ENCODE measurements at places on chromosomes 11 and 22. TPM values are rescaled to one million over a fixed set of nuclear protein-coding genes. Genes with fewer than 3 reads are reported as not detected.

GRCh38 chr22:49671331-49672013, 156.2 kb downstream of the BRD1 start:
- no peak for DNase-seq

- no peak for DNase-seq
These were observed 38.0 kb downstream of the ADAMTS15 start for GRCh38 chr11:130486391-130486836.

DNA sequence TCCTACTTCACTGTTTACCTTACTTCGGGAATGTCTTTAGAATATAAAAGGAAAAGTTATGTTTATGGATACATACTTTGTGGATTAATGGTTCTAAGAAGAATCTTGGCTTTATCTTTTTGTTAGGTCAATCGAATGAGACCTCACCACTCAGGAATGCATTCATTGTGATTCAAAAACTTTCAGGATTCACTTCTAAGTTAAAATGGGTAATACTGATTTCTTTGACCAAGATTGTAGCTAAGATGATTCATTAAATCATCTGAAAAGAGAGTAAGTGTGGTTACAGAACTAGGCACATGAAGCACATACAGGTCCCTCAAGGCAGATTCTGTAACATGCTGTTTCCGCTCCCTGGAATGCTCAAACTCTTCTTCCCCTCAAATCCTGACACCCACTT, 716.4 kb downstream of the KCNA4 start:
- DNase-seq, result no peak

GRCh38 chr11:14422814-14423182, 63.8 kb upstream of the RRAS2 start:
- DNase-seq, result no peak

Gene MGAT3
- 19.9 TPM for total RNA-seq

Gene FOLH1
- 7.7 TPM for total RNA-seq

DNA sequence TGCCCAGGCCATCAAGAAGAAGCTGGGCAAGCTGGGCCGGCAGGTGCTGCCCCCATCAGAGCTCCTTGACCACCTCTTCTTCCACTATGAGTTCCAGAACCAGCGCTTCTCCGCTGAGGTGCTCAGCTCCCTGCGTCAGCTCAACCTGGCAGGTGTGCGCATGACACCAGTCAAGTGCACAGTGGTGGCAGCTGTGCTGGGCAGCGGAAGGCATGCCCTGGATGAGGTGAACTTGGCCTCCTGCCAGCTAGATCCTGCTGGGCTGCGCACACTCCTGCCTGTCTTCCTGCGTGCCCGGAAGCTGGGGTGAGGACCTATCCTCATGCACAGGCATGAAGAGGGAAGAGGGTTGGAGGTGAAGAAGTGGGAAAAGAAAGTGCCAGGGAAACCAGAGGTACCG, 5.3 kb upstream of the NHERF4 start:
- DNase-seq, result no peak

DNA sequence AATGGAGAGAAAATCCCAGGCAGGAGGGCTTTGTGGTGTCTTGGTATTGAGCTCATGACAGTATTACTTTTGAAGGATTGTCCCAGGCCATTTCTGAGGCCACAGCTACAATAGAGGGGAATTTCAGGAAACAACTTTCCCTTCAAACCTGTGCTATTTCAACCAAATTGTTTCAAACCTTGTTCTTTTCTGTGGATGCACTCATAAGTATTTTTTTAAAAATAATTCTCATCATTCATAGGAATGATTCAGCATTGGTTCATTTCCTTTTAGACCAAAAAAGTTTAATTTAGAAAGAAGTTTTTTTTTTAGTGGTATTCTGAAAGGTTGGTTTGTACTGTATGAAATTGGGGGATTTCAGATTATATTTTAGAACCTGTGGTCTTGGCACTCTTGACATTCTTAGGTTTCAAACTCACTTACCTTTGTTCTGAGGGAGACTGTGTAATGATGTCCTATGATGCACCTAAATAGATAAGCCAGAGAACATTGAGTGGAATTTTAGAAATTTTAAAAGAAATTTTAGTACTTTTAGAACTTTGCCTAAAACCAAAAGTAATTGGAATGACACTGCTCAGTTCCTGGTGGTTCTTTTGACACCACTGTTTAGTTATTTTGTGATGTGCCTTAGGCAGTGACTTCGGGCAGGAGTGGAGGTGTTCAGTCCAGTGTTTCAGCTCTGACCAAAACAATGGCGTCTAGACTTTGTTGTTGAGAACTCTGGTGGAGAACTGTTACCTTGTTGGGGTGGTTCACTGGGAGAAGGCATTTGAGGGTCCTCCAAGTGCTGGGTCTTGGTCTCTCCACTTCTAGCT, 12.2 kb downstream of the TEAD1 start:
- no peak for DNase-seq

- no peak for DNase-seq
These were observed 29.3 kb upstream of the MMP7 start for GRCh38 chr11:102559839-102560238.

DNA sequence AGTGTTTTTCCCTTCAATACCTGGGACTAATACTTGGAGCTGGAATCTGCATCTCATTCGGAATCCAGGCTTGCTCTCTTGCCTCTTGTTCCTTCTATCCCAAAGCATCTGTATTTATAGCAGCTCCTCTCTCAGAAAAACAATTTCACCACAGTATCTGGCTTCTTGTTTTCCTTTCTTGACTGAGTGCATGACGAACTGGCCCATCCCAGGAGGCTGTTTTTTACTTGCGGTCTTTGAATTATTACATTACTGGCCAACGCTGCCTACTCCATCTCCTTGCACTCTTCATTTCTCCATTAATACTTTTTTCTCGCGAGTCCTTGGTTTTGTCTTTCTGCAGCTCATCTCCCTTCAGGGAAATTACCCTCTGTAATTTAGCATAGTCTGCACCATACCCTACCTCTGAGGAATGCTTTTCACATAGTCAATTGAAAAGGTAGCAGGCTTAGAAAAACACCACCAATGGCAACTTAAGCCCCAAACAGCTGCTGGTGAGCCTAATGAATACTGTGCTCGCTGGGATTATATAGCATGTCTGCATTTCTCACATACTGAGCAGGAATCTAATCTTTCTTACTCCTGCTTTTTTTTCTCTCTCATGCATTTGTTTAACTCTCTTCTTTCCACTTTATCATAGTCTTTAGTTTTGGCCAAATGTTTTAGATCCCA, 277.4 kb upstream of the SESN3 start:
- no peak for DNase-seq

DNA sequence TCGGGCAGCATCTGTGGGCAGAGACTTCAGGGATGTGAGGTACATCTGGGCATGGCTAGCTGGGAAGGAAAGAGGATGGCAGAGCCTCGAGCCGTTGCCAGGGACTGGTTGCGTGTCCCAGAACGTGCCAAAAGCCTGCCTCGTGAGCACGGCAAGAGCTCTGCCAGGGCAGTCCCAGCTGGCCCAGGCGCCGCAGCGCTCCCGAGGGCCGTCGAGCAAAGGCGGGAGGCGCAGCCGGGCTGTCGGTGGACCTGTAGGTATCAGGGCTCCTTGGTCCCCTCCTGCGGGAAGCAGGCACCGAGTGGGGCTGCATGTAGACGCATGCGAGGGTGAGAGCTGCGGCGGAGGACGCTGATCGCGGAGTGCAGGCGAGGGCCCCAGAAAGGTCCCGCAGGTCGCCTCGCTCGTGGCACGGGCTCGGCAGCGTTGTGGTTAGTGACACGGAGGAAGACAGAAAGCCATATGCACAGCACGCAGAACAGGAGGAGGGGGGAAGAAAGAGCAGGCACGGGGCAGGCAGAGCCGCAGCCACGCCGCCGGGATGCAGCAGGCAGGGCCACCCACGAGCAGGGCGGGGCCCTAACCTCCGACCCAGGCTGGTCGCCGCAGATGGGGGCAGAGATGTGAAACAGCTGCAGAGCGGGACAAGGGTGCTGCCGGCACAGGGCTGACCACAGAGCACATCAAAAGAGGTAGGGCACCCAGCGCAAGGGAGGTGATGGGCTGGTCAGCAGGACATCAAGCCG, 18.0 kb downstream of the LSP1 start:
- DNase-seq, result peak; percentile 56

Gene C11orf16
- total RNA-seq, result 0.99 TPM

DNA sequence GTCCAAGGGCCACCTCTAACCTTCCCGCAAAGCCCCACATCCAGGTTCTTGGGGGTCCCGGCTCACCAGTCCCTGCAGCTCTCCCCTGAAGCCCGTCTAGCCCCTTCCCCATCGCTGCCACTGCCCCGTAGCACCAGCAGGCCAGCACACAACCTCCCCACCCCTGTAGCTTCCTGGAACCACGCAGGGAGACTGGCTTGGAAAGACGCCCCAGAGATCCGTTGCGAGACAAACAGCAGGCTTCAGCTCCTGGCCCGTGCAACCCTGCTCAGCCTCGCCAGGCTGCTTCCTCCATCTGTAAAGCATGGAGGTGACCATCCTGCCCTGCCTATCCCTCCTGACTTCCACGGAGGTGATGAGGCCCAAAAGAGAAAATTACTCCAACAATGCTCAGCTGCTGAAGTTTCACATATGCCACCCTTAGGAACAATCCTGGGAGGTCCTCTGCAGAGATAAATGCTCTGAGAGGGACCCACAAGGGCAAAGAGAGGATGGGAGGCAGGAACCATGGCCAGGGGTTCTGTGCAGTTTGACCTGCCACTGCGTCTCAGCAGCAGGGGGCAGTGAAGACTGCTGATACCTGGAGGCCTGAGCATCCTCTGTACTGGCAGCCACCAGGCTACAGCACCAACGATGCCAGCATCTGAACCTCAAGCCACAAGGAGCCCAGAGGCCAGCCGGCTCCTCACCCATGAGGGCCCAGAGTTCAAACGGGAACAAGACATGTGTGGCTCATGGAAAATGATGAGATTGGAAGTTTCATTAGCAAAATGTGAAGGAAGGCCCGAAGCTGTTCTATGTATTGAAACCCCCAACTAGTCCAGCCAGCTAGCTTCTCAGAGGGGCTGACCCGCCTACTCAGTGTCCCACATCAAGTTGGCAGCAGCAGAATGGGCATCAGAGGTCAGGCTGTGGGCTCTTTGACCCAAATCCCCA, 16.1 kb downstream of the DGCR2 start:
- no peak for DNase-seq

Gene VWCE
- total RNA-seq, result 2.4 TPM

- DNase-seq, result no peak
These were observed 4.7 kb downstream of the PYGM start for GRCh38 chr11:64754919-64755662.

- DNase-seq, result no peak
These were observed 5.5 kb upstream of the OR9G1 start for GRCh38 chr11:56693428-56693827.

Gene LRRC56
- 1.8 TPM for total RNA-seq

DNA sequence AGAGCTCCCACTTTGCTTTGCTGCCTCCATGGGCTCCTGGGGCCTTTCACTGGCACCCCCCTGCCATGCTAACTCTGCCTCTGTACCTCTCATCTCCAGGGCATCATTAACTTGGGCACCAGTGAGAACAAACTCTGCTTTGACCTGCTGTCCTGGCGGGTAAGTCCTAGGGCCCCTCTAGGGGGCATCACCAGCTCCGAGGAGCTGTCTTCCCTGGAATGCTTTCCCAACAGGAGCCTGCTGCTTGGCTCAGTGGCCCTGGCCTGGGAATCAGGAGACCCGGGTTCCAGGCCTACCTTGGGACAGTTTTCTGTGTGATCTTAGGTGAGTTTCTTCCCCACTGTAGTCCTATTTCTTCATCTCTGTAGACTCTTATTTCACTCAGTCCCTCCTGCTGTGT, 5.1 kb downstream of the ACCS start:
- DNase-seq, result no peak

Gene OVOL1
- total RNA-seq, result not detected

Gene TRIM29
- 1.7 TPM for total RNA-seq

Gene OR10A6
- not detected for total RNA-seq
